ENCODE measurements at places on chromosomes 3 and 15. TPM values are rescaled to one million over a fixed set of nuclear protein-coding genes. Genes with fewer than 3 reads are reported as not detected.

The SLC51B gene
- total RNA-seq: 1.0 TPM

The AADACL2 gene
- total RNA-seq: not detected

The MNS1 gene
- total RNA-seq: 1.9 TPM

The ALS2CL gene
- 0.26 TPM for total RNA-seq

The KY gene
- total RNA-seq: 0.69 TPM

The ASB14 gene
- total RNA-seq: 0.17 TPM

The TRIM42 gene
- not detected for total RNA-seq

The AZI2 gene
- total RNA-seq: 76.7 TPM

The CHRM5 gene
- under 0.01 TPM for total RNA-seq

The SLC28A2 gene
- not detected for total RNA-seq

The FAM227B gene
- total RNA-seq: 3.8 TPM

The HAUS2 gene
- 10.0 TPM for total RNA-seq

The TM4SF4 gene
- not detected for total RNA-seq

The CEP97 gene
- 10.1 TPM for total RNA-seq

The VPS13C gene
- total RNA-seq: 61.5 TPM

The SPINK8 gene
- total RNA-seq: not detected

The SGO1 gene
- total RNA-seq: 0.17 TPM

All from bronchial smooth muscle cell (primary cell).